Sigmoid colon (tissue), 7 donors: ENCODE measurements at places on chromosomes 16 and 17. TPM values are rescaled to one million over a fixed set of nuclear protein-coding genes. Genes with fewer than 3 reads are reported as not detected.
A peak's percentile ranks its signal among the peaks of the same experiment; 100 is the strongest.

The KRT9 gene
- not detected for total RNA-seq

GRCh38 chr16:20243731-20244281 is 83.5 kb downstream of the GP2 start:
- DNase-seq, result no peak

- DNase-seq, result no peak
Observed at GRCh38 chr16:11014136-11014535, 69.8 kb downstream of the CLEC16A start.

DNA sequence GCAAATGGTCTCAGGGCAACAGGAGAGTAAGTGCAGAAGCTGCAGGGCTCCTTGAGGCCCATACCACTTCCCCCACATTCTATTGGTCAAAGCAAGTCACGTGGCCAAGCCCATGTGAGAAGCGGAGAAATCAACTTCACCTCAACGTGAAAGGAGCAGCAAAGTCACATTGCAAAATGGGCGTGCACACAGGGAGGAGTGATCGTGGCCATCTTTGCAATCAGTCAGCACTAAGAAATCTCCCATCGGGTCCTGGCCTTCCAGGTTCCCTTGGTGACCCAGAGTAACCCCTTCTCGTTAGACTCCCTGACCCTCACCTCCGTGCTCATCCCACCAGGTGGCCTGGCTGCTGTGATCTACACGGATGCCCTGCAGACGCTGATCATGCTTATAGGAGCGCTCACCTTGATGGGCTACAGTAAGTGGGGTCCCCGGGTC is 38.0 kb downstream of the SLC5A11 start:
- no peak for DNase-seq

DNA sequence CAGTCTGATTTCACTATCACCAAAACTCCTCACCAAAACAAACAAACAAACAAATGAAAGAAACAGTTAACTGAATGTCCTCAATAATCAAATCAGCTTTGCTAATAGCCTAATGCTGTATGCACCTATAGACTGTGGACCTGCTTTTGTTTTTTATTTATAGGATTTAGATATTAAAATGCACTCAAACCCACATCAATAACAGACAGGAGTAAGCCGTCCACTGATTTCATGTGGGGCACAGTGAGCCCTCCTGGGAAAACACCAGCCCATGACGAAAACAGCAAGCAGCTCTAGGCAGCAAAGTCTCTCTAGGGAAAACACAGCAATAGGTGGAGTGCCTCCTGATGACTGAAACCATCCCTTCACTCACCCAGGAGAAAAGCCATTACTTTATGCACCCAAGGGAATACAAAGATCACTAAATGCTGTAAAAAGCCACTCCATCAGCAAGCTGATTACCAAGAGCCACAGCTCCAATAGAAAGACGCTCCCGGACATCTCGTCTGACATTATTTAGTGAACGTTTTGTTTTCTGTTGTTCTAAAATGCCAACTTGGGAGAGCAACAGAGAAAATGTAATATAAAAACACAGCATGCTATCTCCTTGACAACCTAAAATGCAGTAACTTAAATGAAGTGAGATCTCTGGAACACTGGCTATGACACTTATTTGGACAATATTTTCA is 47.8 kb downstream of the ANKFY1 start:
- DNase-seq, result no peak

DNA sequence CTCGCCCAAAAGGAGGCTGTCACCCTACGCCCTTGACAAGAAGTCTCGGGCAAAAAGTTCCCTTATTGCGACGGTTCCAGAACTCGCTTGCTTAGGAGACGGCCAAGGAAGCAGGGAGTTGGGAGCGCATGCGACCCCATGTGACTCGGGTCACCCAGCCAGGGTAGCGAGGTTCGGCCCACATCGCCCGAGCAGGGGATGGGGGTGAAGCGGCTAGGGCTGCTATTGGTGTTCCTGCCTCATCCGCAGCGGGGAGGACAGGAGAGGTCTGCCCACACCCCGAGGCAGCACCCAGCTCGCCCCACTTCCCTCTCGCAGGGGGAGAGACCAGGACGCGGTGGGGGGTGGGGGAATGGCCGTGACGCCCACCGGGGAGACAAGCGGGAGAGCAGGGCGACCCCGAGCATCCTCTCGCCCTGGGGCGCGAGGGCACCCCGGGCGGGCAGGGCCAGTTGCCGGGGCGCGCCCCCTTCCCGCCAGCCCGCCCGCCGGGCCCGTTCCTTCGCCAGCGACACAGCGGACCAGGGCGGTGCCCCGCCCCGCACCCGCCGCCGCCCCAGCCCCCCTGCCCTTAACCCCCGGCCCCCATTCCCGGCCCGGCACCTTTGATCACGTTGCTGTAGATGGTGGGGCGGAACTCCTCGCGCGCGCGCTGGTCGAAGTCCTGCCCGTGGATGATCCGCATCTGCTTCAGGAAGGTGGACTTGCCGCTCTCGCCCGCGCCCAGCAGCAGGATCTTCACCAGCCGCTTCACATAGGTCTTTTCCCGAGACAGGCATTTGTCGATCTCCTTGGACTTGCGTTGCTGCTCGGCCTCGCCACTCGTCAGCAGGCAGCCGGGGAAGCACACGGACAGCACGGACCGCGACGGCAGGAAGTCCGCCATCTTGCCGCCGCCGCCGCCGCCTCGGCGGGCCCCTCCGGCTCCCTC is 567 bp downstream of the GNA13 start:
- DNase-seq, result peak; percentile 88
